Suppressor macrophage (primary cell): ENCODE measurements at places on chromosomes 5 and 9.

GRCh38 chr5:79535477-79536192 lies 21.7 kb upstream of the HOMER1 start:
- no peak for DNase-seq

DNA sequence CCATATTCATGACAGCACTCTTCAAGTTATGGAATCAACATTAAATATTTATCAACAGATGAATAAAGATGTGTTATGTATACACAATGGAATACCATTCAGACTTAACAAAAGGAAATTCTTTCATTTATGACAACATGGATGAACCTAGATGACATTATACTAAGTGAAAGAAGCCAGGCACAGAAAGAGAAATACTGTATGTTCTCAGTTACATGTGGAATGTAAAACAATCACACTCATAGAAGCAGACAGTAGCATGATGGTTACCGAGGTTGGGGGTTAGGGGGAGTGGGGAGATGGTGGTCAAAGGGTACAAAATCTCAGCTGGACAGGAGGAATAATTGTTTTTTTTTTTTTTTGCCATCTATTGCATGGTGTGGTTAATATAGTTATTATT lies 431.9 kb downstream of the DMAC1 start:
- no peak for DNase-seq

GRCh38 chr9:129737479-129738274 lies 15.2 kb downstream of the PTGES start:
- peak; percentile 93 for DNase-seq

- no peak for DNase-seq
Measured at GRCh38 chr9:98321269-98321668, 65.8 kb upstream of the TBC1D2 start.

- no peak for DNase-seq
Measured at GRCh38 chr5:130222573-130222972, 318.3 kb downstream of the CHSY3 start.

DNA sequence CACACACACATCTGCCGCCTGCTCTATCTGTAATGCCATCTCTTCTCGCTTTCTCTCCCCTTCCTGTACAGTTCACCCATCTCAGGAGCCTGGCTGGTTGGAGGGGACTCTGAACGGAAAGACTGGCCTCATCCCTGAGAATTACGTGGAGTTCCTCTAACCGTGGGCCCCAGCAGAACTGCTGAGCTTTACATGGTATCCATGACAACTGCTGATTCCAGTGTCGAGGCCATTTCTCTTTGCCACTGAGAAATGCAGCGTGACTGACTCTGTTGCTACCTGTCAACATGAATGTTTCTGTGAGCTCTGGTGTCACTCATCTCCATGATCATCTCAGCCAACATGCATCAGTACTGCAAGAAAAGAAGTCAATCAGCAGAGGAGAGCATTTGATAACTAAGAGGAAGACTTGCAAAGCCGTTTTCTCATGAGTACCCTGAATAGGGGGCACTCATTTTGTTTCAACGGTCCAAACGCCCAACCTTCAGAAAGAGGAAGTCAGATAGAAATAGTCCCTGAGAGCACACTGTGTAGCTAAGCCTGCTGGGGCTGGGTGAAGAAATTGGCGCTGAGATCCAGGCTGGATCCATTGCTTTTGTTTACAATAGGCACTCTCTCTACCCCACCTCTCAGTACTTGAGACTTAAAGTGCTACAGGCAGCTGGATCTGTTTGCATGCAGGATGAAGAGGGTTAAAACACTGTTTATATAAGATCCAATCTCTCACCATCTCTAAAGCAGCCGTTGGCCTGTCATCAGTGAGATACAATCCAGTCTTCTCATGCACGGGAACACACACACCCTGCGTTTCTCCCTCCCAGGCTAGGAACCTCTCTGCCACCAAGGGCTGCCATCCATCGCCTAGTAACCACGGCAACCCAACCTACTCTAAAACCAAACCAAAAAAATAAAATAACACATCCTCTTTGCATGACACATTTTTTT lies 180.9 kb downstream of the NR3C1 start:
- peak; percentile 68 for DNase-seq

DNA sequence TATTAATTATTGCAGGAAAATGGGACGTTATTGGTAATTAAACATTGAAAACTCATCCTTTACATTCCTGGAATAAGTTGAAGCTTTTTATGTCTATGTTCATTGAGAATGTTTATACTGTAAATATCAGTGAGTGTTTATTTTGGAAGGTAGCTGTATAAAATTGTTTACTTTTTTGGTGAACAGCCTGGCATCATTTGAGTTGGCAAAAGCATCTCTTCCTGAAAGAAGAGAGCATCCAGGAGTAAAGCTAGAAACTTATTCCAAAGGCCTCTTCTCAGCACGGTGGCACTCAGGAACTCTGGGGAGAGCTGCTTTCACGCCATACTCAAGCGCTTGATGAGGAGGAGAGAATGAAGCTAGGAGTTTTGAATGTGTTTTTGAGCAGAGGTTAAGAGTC lies 79.9 kb downstream of the GAPVD1 start:
- no peak for DNase-seq

GRCh38 chr5:67315082-67315989 lies 118.7 kb upstream of the CD180 start:
- peak; percentile 37 for DNase-seq

- DNase-seq, result peak; percentile 82
Measured at GRCh38 chr5:138000102-138000723, 32.7 kb downstream of the FAM13B start.

GRCh38 chr9:91839926-91840465 lies 110.0 kb downstream of the ROR2 start:
- no peak for DNase-seq

- DNase-seq, result no peak
Measured at GRCh38 chr9:14051419-14051818, 262.5 kb downstream of the NFIB start.

DNA sequence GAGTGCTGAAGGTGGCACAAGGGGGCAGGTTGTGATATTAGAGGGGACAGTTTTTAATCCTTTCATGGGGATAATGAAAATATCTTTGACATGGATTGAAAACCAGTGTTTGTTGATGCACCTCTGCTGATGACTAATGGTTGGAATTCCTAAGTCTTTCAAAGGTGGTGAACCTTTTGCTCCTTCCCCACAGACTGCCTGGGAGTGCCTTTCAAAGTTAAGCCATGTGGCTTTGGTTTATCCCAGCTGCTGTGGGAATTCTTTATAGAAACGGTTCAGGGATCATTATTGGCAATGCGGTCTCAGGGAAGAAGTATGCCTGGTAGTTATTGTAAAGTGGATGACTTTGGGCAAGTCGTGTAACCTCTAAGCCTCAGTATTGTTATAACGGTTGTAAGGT lies 45.7 kb downstream of the PIP5K1B start:
- no peak for DNase-seq

- DNase-seq, result no peak
Measured at GRCh38 chr5:9774472-9775079, 144.4 kb upstream of the TAS2R1 start.

DNA sequence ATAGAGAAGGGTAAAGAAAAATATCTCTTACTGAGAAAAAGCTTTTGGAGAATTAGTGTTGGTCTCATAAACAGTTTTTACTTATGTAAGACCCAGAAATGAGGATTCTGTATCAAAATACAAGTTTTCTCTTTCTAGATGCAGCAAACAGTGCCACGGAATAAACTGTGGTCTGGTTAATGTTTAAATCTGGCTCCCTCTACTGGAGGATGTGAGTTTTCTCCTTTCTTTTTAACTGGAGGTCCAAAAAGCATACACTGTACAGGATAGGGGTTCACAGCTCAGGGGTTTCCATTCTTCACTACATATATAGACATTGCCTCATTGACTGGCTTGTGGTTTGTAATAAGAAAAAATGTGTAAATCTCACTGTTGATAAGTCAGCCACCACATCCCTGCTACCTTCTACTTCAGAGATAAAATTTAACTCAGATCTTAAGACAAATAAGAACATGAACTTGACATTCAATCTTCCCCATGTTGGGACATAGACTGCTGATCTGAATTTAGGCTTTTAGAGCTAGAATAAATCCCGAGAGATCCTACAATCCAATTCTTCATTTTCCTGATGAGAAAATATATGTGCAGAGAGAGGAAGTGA lies 98.9 kb downstream of the CFAP95 start:
- DNase-seq, result peak; percentile 57

DNA sequence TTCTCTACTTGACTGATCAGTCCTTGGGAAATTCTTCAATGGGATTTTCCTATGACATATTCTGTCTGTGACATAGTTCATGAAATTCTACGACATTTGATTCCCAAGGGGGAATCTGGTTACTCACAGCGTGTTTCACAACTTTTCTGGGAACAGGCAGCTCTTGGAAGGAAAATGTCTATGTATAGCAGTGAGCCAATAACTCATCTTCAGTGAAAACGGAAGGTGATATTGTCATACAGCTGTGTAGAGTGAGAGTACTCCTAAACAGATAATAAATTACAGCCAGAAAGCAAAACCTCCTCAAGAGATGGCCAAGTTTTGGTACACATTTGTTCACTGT lies 91.4 kb downstream of the C9orf152 start:
- DNase-seq, result no peak

DNA sequence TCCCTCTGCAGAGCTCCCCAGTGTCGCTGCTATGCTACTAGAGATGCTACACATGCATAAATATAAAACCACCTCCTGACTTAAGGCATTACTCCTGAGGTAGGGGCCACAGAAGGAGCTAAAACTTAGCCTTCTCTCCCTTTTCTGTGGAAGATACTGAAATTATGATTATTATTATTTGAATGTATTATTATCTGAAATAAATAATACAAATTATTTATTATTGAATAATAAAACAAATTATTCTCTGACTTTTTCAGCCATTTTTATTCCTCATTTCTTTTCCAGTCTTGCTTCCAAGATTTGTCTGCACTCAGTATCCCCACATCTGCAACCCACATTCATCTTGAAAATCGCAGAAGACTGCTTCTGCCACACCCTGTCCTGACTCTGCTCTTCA lies 414.9 kb upstream of the ACO1 start:
- DNase-seq, result no peak

- no peak for DNase-seq
Measured at GRCh38 chr5:40141418-40141817, 538.3 kb upstream of the PTGER4 start.

DNA sequence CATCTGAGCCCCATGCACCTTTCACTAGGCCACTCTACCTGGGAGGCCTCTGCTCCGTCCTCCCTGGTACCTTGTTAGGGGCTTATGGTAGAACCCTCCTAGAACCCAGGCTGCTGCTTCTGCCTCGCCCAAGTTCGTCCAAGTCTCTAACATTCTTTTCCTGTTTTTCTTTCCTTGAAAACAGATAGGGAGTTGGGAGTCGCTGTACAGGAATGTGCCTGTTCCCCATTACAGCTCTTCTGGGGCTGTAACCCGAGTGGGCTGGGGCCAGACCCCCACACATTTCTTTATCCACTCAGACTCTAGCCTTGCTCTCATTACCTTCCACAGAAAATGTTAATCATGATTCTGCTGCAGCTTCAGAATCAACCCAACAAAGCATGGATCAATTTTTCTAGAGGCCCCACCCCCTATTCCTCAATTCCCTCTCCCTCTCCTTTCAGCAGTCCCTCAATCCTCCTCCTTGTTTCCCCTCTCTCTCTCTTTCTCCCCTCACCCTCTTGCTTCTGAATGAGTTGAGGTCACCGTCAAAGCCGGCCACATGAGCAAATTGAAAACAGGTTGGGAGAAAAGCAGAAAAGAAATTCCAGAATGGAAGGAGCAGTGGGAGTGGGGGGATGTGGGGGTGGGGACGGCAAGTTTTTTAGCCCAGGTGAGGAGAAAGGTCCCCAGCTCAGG lies 193.8 kb upstream of the TRIM32 start:
- no peak for DNase-seq

- DNase-seq, result peak; percentile 64
Measured at GRCh38 chr5:72599519-72600370, 92.5 kb upstream of the ZNF366 start.

DNA sequence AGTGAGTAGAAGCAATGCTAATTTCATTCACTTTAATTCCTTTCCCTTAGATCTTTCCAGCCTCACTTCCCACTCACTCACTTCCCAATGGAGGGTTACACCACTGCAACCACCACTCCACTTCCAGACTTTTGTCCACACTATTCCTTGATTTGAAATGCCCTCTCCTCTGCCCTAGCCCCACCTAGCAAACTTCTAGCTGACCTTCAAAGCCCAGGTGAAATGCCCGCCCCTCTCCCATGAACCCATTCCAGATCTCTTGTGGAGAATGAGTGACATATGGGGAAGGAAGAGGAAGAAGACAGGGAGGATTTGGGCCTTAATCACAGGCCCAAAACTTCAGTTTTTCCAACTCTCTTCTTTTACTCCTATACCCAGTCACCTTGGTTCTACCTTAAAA lies 37.1 kb downstream of the PFDN1 start:
- DNase-seq, result no peak

GRCh38 chr9:132007371-132008025 lies 72.2 kb downstream of the MED27 start:
- no peak for DNase-seq

GRCh38 chr5:370311-370958 lies 48.9 kb downstream of the AHRR start:
- DNase-seq, result no peak

GRCh38 chr5:131795879-131796792 lies 681 bp downstream of the FNIP1 start:
- peak; percentile 69 for DNase-seq

DNA sequence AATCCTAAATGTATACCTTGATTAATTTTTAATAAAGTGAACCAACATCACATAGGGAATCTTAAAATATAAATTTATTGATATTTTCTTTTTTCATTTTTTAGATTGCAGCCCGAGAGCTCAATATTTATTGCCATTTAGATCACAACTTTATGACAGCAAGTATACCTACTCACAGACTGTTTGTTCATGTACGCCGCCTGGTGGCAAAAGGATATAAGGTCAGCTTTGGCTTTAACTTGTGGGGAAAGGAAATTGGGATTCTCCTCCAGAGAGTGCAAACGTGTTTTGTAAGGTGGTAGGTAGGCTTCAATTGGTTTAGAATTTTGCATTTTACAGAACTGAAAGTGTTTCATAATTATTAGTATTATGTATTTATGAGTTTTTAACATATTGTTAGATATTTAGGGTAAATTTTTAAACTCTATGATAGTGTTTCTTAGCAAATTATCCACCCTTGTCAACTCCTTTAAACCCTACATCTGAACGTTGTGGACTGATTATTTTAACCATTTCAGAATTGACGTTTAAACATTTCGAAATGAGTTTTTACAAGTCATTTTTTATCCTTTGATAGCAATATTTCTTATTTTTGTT lies 17.5 kb upstream of the DHFR start:
- peak; percentile 84 for DNase-seq

DNA sequence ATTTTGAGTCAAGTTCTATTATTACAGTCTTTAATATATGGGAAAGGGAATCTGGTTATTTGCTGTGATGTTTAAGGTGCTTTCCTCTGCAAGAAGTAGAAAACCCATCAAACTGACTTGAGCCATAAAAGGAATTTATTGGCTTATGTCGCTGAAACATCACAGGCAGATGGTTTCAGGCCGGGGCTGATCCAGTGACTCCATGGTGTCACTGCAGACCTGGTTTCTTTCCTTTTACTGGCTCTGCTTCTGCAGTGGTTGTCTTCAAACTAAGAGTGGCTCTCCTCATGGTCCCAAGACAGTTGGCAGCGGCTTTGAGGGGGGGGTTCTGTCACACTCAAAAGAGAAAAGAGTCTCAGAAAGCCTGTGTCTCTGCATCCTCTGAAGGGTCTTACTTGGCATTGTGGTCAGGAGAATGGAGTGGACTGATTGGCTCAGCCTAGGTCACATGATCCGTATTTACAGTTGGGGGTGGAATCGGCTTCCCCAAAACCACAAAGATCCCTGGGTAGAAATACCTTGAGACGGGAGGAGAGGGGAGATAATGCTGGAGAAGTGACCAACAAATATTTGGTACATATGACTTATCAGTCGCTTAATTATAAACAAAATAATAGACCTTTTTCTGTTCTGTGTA lies 106.3 kb downstream of the DAPK1 start:
- no peak for DNase-seq

- no peak for DNase-seq
Measured at GRCh38 chr9:38358390-38359296, 33.9 kb upstream of the ALDH1B1 start.
